Activated CD4-positive, alpha-beta T cell treated with anti-CD3 and anti-CD28 coated beads, Interleukin-2, amount 50 U/mL, for 48 hours (primary cell): ENCODE measurements at places on chromosomes 4 and X.
A peak's percentile ranks its signal among the peaks of the same experiment; 100 is the strongest.

DNA sequence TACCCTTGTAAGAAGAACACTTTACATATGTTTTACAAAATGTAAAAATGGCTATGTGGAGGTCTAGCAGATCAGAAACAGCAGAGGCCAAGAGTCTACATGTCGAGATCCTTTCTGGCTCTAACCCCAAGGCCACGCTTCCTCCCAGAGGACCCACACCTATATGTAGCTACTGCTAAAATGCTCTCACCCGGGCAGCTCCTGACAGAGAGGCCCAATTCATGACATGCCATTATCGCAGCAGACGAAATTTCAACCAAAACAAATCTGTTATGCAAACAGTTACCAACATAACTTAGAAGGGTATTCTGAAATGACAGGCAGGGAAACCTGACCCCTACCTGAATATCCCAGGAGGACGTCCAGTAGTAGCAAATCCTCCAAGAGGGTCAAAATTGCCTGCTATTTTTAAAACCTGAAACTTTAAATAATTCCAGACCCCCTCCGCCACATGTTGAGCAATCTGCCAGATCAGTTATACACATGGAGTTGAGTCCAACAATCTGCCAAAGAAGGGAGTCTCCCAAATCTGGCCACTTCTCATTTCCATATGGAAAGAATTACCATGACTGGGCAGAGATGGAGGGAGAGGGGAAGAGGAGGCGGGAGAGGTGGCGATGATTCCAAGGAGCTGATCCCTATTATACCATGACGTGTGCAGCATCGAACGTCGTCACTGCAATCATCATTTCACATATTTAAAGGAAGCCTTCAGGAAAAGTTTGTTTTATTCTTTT, 192.9 kb upstream of the TBL1X start:
- no peak for DNase-seq

DNA sequence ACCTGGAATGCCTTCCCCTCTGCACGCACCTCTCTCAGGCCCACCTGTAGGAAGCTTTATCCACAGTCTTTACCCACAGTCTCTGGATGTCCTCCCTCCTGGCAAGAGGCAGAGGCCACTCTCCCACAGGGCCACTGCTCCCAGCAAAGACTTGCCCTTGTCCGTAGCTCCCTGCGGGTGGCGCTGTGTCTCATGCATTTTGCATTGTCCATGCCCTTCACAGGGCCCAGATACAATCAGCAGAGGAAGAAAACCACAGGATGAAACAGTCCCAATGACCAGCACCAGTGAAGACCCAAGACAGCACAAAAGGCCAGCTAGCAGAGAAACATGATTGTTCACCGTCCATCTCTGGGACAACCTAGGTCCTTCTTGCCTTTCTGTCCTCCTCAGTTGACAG, 2.1 kb upstream of the NSG1 start:
- DNase-seq = peak; percentile 22

- no peak for DNase-seq
Observed at GRCh38 chr4:173311368-173311767, 22.8 kb downstream of the HMGB2 start.

GRCh38 chrX:13226214-13226613, 93.6 kb downstream of the ATXN3L start:
- DNase-seq = no peak

DNA sequence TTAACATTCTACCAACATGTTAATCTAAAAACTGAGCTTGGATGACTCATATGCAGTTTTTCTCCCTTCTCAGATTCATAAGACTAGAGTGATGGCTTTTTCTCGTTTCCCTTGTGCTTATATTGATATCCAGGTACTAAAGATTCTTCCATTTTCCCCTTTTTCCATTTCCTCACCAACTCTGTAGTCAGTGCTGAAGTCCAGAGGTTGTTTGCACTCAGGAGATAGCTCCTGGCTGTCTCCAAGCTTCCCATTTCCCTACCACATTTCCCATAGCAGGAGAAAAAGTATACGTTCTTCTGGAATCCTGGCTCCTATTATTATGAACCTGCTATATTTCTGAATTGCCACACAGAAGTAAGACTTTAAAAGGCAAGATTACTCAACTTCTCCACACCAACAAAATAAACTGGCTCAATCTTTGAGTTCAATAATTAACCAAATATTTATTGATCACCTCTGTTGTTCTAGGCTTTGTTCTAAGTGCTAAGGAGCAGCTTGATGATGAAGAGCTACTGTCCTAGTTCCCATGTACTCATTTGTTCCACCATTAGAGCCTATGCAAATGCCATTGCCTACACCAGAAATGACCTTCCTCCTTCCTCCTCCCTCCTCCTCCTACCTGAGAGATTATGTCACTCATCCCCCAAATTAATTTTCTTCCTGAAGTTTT, 454.4 kb upstream of the RPS6KA3 start:
- DNase-seq = no peak

GRCh38 chrX:47146936-47147859, 2.2 kb downstream of the RBM10 start:
- DNase-seq = no peak

GRCh38 chr4:186068581-186069348, at the start of gene TLR3:
Gene TLR3 (plus strand): TSS chr4:186069156. CDS start chr4:186076620, 7,464 bp downstream.
- no peak for DNase-seq

DNA sequence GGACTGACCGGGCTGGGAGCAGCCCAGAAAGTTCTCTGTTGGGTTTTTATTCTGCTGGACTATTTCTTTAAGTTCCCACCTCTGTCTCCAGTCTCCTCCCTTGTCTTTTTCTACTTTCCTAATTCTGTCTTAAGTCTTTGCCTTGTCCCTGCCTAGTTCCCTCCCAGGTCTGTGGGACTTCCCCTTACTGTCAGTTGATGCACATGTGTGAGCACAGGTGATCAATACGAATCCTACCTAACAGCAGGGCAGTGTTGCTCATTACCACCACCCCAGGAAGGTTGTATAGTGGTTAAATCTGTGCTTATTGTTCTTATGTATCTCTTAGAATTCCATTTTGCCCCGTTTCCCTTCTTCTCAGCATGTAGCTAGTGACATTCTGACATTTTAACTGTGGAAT, 62.1 kb downstream of the GALNTL6 start:
- DNase-seq = no peak

- DNase-seq = no peak
Observed at GRCh38 chr4:6926081-6926480, 16.5 kb downstream of the TBC1D14 start.

- no peak for DNase-seq
Observed at GRCh38 chr4:36207367-36207766, 36.9 kb downstream of the ARAP2 start.

DNA sequence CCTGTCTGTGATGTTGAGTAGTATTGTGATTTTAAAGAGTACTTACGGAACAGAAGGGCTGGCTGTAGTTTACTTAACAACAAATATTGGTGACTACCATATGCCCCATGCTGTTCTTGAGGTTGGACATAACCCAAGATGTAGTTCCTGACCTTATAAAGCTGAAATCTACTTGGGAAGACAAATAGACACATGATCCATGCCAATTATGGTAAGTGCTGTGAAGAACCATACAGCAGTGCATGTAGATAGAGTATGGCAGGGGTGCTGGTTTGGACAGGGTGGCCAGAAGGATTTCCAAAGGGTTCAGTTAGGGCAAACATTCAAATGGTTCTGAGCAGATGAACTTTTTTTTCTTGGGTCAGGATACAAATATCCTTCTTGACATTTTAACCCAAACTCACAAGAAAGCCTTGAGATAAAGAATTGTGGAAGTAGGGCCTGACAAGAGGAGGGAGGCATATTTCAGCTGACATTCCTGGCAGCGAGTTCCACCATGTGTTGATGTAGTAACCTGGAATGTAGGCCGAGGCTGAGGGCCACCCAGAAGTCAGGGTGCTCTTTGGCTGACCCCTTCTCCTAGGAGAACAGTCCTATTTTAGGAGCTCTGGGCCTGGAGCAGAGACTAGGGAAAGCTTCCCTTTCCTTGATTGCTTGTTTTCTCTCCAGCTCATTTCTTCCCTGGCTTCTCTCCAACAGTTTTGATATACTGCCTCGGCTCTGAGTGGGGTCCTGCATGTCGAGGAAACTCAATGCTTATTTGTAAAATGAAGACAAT, 74.2 kb downstream of the FREM3 start:
- DNase-seq = no peak

DNA sequence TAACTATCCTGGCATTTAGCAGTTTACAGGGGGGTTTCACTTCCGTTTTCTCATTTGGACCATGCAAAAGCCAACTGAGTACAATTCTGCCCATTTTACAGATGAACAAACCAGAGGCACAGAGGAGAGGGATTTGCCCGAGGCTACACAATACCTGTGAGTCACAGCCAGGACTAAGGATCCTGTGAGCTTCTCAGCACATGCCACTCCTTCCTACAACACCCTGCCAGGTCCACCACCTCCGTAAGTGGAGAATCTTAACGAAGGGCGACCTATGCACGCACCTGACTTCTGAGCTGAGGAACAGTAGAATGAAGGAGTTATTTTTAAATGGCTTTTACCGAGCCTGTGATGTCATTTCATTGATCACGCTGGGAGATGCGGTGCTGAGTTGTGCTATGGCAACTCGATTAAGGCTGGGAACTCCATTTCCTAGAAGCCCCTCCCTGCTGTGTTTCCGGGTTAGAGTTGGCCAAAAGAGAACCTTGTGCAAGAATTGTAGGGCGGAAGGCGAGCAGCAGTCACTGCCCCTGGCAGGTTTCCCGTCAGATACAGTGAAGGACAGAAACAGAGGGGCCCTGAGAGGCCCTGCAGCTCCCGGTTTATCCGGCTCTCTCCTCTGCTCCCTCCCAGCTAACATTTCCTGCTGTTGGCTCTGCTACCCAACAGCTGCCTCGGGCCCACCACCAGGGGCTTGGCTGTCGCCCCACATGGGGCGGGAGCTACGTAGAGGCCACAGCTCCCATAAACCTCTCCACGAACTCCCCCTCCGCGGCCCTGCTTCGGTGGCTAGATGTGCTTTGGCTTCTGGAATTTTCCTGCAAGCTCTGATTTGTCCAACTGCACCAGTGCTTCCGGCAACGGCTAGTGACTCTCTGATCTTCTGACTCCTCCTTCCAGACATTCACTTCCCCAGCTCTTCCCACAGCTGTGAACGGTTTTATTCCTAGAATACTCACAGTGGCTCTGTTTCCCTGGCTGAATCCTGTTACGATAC, 75.1 kb upstream of the USP9X start:
- DNase-seq = peak; percentile 28

GRCh38 chrX:150692831-150693724, at the start of gene MTMR1:
Gene MTMR1 (plus strand): TSS chrX:150693396. CDS start chrX:150693531, 135 bp downstream.
- peak; percentile 41 for DNase-seq

DNA sequence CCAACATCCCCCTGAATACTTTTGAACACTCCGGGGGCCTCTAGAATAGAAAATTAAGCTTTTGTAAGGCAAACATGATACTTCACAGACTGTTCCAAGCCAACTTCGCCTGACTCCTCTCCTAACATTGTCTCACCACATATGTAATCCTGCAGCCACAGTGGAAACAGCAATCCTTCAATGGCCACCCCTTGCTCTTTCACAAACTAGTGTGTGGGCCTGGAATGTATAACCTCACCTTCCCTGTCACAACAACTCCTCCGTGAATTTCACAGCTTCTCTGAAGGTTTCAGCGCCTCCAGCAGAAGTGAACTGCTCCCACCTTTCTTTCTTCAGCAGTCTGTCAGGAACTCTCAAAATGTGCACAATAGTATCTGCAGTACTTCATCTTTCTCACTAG, 185.1 kb downstream of the ADGRL3 start:
- no peak for DNase-seq

DNA sequence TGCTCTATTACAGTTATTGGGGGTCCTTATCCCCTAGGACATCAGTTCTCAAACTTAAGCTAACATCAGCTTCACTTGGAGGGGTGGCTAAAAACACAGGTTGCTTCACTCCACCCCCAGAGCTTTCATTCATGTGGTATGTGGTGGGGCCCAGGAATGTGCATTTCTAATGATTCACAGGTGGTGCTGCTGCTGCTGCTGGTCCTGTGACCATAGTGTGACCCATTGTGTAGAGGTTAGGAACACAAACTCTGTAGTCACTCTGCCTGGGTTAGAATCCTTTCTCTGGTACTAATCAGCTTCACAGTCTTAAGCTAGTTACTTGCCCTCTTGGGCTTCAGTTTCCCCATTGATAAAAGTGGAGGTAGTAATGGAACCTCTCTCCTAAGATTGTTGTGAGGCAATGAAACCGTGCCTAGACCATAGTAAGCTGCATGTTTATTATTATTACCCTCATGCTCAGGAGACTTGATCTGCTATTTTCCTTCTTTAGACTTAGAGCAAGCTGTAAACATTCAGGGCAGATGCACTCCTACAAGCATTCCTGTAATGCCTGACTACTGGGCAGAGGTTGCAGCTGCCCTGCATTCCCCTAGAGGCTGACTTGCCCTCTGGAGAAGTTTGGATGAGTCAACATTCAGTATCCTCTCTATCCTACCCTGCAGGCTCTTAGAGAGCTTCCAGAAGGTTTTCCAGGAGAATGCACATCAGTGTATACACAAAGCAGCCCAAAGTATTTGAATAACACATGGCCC, 94.1 kb upstream of the ACSL4 start:
- no peak for DNase-seq

GRCh38 chr4:955931-956381, 17.4 kb downstream of the DGKQ start:
- no peak for DNase-seq

DNA sequence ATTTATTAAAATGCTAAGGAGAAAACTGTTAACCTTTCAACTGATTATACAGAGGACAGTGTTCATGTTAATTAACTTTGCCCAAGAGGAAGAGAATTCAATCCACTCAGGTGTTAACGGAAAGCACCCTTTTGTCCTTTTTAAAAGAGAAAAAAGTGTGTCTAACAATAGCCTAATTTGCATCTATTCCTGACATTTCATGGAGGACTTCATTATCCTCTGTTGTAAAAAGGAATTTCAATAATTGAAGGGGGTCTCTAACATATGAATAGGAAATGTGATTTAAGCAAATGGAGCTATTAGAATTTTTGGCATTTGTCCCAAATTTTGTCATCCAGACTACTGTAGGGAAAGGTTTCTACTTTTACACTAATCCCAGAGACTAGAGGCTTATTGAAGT, 44.6 kb upstream of the GC start:
- no peak for DNase-seq

DNA sequence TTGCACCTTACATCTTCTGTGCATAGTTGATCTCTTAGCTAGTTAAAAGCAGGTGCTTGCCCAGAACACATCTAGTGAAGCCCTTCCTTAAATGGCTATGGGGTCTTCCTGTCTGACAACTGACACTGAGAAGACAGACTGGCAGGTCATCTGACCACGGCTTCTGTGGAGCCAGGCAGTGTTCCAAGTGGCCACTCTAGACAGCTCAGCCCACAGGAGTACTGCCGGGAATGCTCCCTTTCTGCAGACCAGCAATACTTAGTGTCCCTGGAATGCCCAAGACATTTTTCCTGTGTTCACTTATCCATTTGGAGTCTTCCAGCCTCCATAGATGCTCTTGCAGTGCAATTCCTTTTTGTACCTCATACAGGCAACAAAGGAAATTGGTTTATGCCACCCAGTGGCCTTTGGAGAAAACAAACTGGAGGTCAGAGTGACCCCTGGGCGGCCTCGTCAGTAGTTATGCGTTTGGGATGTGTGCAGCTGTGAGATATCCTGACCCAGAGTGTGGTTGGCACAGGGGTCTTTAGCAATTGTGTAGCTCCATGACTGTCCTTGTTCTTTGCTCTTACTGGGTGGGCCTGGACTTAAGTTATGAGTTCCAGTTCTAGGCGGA, 335.5 kb downstream of the ARHGAP10 start:
- DNase-seq = no peak
